ENCODE measurements at places on chromosomes 3 and 15. TPM values are rescaled to one million over a fixed set of nuclear protein-coding genes. Genes with fewer than 3 reads are reported as not detected.

DNA sequence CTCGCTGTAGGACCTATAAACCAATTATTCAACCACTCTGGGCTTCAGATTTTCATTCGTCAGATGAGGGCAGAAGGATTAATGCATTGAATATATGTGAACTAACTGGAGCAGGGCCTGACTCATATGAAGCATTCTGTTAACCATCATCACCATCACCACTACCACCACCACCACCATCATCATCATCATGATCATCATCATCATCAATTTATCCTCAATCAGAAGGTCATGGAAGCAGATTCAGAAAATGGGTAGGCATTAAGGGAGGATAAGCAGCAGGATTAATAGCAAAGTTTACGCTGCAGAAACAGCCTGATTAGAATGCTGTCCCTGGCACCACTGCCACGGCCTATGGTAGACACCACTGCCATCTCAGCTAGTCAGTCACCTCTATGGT, 407.5 kb upstream of the THBS1 start:
- DNase-seq = no peak
- H3K27me3 ChIP-seq = peaks cover 25% of the 10 kb centered on the region
- H3K27ac ChIP-seq = no peak overlapping the region

The IL17RE gene
- total RNA-seq = 1.9 TPM

The EIF4G1 gene
- total RNA-seq = 348 TPM

GRCh38 chr3:153410517-153410916, 248.5 kb downstream of the RAP2B start:
- no peak overlapping the region for H3K4me3 ChIP-seq
- H3K27me3 ChIP-seq = no peaks in the 10 kb centered on the region
- no peak for DNase-seq
- no peaks in the 10 kb centered on the region for H3K36me3 ChIP-seq
- H3K4me1 ChIP-seq = no peaks in the 10 kb centered on the region
- H3K27ac ChIP-seq = no peak overlapping the region

The SLC9C1 gene
- 0.28 TPM for total RNA-seq

- H3K27me3 ChIP-seq = peaks cover 34% of the 10 kb centered on the region
- no peak overlapping the region for H3K27ac ChIP-seq
- H3K4me3 ChIP-seq = no peak overlapping the region
- H3K36me3 ChIP-seq = no peaks in the 10 kb centered on the region
- H3K4me1 ChIP-seq = peaks cover 10% of the 10 kb centered on the region
- DNase-seq = peak; percentile 57
Measured at GRCh38 chr15:29139540-29140459, 129.8 kb downstream of the NSMCE3 start.

The UCN2 gene
- total RNA-seq = not detected

Data from activated CD8-positive, alpha-beta memory T cell treated with anti-CD3 and anti-CD28 coated beads, Interleukin-2, amount 10 ng/mL, durations not matched to agents 7 days and 5 days (primary cell).